ACHN (cell line): ENCODE measurements at places on chromosomes 4 and X.
A peak's percentile ranks its signal among the peaks of the same experiment; 100 is the strongest.

- no peak for DNase-seq
Measured at GRCh38 chr4:182876427-182876826, 40.8 kb downstream of the DCTD start.

GRCh38 chr4:48350871-48351270 is 9.5 kb downstream of the SLAIN2 start:
- no peak for DNase-seq

DNA sequence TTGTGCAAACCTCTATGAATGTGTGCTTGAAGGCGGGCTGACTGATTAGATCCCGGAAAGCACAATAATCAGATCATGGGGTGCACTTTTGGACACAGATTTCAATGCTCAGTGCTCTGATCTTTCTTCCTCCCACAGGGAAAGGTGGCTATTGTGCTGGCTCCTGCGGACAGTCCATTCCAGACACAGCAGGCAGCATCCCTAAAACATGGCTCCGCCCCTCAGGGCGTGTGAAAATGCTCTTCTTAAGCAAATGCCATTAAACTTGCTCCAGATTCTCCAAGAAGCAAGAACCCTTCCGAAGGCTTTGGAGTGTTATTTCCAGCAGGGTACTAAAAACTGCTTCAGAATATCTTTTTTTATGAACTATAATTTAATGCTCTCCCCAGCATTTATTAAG is 100.0 kb downstream of the SLC2A9 start:
- DNase-seq: no peak

DNA sequence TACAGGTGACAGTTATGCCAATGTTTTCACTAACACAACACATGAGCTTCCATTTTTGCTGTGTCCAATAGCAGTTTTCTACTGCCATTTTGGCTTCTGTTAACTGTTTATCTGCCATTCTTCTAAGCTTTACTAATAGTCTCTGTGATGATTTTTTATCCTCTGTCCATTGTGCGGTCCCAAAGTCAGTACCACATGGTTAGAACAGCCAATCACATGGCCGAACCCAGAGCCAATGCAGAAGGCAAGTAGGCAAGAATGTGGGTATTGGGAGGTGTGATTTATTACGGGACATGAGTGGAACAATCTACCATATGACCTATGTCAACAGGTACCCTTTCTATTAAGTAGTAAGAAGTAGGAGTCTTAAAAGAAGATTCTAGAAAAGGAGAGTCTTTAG is 61.5 kb downstream of the GRIA2 start:
- DNase-seq: no peak

GRCh38 chr4:55906989-55907388 is 41.8 kb upstream of the CEP135 start:
- DNase-seq: no peak

GRCh38 chrX:12988797-12989196 is 13.9 kb downstream of the TMSB4X start:
- DNase-seq: peak; percentile 37

DNA sequence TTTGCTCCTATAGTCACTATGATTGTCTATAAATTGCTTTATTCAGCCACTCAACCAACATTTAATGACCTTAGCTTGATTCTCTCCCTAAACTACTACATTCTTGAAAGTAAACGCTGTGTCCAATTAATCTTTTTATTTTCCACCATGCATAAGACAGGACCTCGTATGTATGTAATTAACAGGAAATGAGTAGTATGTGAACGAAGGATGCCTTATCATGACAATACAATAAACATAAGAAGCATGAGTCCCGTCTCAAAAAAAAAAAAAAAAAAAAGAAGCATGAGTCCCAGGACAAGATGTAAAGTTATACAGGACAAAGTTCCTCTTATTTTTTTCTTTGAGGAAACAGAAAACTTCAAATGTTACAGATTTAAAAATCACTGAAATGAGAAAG is 92.5 kb downstream of the PPP3CA start:
- no peak for DNase-seq

DNA sequence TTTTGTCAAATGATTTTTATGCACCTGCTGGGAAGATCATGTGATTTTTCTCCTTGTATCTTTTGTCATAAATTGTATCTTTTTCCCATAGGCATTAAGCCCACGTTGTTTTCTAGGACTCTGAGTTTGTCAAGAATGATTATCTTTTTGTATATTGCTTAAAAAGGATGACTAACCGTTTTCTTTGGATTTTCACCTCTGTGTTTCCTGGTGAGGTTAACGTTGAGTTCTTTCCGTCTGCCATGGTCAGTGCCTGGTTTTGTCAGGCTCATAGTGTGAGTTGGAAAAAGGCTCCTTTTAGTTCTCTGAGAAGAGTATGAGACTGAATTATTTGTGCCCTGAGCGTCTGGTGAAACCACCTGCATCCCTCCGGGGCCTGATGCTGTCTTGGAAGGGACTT is 21.9 kb downstream of the PCGF3 start:
- no peak for DNase-seq

- DNase-seq: peak; percentile 38
Measured at GRCh38 chr4:80365928-80366327, 30.4 kb downstream of the CFAP299 start.

- DNase-seq: no peak
Measured at GRCh38 chr4:52014903-52015302, 5.3 kb downstream of the LRRC66 start.

GRCh38 chr4:6964858-6965257 is 55.2 kb downstream of the TBC1D14 start:
- no peak for DNase-seq

DNA sequence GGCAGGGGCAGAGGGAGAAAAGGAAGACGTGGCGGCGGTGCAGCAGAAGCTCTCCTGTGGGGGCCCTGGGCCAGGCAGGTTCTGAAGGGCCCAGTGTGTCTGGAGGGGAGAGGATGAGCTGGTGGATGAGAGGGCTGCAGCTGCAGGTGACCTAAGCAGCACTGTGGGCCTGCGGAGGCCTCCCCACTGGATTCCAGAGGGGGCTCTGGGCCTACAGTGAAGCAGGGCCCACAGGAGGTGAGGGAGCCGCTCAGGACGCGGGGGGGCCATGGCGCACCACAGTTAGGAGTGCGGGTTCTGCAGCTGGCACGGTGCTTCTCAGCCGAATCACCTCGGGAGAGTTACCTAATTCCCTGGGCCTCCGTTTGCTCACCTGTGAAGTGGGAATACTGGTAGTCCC is 10.5 kb downstream of the ABLIM2 start:
- DNase-seq: no peak

DNA sequence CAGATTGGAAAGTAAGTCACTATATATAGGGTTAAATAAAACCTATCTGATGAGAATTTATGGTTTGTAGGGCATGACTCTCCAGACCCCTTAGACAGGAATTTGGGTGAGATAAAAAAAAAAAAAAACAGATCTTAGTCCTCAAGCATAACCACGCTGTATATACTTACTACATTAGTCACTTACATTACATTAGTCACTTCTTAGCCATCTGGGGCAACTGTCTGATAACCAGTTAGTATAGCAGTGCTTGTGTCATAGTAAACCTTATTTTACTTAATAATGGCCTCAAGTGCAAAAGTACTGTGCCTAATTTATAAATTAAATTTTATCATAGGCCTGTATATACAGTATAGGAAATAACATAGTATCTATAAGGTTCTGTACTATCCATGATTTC is 60.2 kb upstream of the RPS6KA6 start:
- DNase-seq: peak; percentile 11

GRCh38 chr4:99383833-99384392 is 31.4 kb upstream of the ADH1C start:
- no peak for DNase-seq

DNA sequence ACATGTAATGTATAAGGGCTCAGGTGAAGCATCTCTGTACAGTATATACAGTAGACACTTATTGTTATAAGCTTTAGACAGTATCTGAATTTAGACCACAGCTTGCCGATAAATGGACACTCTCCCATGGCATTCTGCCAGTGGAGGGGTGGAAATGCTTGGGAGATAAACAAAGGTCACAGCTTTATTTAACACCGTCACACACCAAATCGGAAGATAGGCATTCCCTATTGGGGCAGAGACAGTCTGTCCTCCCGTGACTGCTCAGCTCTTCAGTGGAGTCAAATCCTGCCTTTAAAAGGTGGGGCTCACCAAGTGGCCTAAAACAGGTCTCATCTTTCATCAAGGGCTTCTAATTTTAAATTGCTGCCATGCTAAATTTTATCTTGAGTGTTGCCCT is 178.8 kb downstream of the CAMK2D start:
- DNase-seq: no peak

GRCh38 chr4:24456431-24456830 is 127.9 kb downstream of the DHX15 start:
- no peak for DNase-seq

DNA sequence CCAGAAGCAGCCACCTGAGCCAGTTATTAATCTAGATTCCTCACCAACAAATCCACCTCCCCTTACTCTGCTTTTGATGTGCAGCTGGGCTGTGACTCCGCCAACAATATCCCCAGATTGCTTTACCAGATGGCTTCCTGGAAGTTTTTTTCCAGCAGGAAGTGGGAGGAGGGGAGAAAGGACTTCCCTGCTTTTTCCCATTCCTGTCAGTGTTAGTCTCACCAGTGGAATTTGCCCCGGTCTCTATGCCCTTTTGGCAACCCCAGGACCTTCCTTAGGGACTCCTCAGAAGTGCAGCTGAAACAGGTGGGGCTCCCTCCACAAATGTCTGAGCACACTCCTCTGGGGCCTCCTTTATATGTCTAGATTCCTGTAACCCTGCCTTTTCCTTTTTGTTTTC is 465.2 kb upstream of the IGFBP7 start:
- no peak for DNase-seq

GRCh38 chrX:41604766-41605543 is 83.8 kb upstream of the GPR34 start:
- no peak for DNase-seq

- no peak for DNase-seq
Measured at GRCh38 chrX:19869193-19869592, 18.2 kb downstream of the SH3KBP1 start.

GRCh38 chr4:156085100-156085499 is 131.4 kb upstream of the CTSO start:
- no peak for DNase-seq

DNA sequence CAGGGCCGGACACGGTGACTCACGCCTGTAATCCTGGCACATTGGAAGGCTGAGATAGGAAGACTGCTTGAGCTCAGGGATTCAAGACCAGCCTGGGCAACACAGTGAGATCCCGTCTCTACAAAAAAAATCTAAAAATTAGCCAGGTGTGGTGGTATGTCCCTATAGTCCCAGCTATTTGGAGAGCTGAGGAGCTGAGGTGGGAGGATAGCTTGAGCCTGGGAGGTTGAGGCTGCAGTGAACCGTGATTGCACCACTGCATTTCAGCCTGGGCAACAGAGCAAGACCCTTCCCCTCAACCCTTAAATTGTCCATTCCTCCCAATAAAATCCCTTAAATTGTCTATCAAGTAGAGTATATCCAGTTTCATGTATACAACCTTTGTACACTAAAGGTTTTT is 17.0 kb downstream of the OTUD6A start:
- DNase-seq: no peak

GRCh38 chr4:140884431-140885058 is 128.4 kb upstream of the TBC1D9 start:
- DNase-seq: peak; percentile 53

DNA sequence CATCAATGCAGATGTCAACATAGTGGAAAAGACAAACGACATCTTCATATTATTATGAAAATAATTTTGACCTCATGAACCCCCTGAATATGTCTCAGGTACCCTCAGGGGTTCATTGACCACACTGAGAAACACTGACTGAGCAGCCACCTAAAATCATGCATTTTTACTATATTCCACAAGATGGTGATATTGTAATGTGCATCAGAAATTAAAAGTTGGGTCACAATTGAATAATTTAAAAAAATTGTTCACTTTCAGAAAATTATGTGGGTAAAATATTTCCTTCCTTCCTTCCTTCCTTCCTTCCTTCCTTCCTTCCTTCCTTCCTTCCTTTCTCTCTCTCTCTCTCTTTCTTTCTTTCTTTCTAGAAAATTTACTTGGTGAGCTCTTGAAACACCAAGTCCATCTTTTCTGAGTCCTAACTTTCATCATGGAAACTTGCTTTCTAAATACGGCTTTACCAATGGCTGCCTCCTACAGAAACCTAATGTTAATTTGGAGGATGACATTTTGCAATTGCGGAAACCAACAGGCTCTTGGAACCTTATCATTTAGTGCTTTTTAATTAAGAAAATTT is 103.6 kb downstream of the RTL3 start:
- DNase-seq: peak; percentile 2

DNA sequence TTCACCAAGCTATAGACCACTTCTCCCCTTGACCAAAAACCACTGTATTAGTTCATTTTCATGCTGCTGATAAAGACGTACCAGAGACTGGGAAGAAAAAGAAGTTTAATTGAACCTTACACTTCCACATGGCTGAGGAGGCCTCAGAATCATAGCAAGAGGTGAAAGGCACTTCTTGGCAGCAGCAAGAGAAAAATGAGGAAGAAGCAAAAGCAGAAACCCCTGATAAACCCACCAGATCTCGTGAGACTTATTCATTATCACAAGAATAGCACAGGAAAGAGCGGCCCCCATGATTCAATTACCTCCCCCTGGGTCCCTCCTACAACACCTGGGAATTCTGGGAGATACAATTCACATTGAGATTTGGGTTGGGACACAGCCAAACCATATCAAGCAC is 97.8 kb downstream of the DOCK11 start:
- DNase-seq: no peak

- no peak for DNase-seq
Measured at GRCh38 chr4:10861036-10861435, 176.5 kb upstream of the CLNK start.

DNA sequence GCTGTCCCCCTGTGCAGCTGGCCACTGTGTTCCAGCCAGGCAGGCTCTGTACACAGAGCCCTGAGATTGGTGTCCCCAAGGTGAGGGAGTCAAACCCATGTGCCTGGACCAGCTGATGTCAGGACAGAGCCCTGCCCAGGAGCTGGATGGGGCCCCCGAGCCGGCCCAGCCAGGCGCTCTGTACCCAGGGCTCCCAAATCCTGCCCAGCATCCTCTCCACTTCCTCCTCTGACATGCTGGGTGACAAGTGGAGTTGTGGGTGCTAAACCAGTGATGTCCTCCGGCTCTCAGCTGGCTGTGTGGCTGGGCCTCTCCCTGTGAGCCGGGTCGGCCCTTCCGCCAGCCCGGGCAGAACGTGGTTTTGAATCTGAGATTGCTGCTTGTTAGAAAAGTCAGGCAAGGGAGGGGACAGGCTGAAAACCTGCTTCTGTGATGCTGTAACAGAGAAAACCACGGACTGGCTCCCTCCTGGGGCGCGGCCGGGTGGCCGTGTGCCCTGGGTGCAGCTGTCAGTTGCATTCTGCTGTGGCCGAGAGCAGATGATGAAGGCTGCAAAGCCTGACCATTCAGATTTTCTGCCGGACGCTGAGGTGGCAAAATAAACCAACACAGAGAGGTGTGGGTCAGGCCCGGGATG is 7.9 kb upstream of the CPLX1 start:
- DNase-seq: no peak

- DNase-seq: no peak
Measured at GRCh38 chr4:172898715-172899114, 269.9 kb upstream of the GALNT7 start.

- peak; percentile 35 for DNase-seq
Measured at GRCh38 chr4:57499786-57500185, 389.6 kb upstream of the IGFBP7 start.

GRCh38 chr4:94595880-94596483 is 144.2 kb downstream of the PDLIM5 start:
- peak; percentile 42 for DNase-seq
